Vein endothelial cell (primary cell): ENCODE measurements at places on chromosomes 3 and 15. TPM values are rescaled to one million over a fixed set of nuclear protein-coding genes. Genes with fewer than 3 reads are reported as not detected.

Gene SLC22A13
- total RNA-seq, result under 0.01 and 0.29 TPM in 2 replicates

Gene TMEM266
- total RNA-seq, result under 0.01 TPM in 1 of 2 replicates, not detected in the other

Gene SGO1
- total RNA-seq, result 4.6 and 7.1 TPM in 2 replicates

Gene VEPH1
- 178 and 210 TPM in 2 replicates for total RNA-seq

Gene LRRC15
- total RNA-seq, result under 0.01 TPM in 1 of 2 replicates, not detected in the other

Gene LRRK1
- 11.0 and 13.4 TPM in 2 replicates for total RNA-seq

Gene IL16
- total RNA-seq, result 0.98 and 3.2 TPM in 2 replicates

Gene LDHAL6B
- total RNA-seq, result not detected in 2 replicates

Gene LRRC31
- not detected in 2 replicates for total RNA-seq

Gene GPR156
- 0.10 and 0.33 TPM in 2 replicates for total RNA-seq

Gene CD86
- total RNA-seq, result not detected in 2 replicates

Gene SLC6A1
- total RNA-seq, result not detected in 2 replicates

Gene TGM4
- 0.10 and 0.33 TPM in 2 replicates for total RNA-seq

Gene CHRNB4
- not detected in 2 replicates for total RNA-seq

Gene SETMAR
- total RNA-seq, result 12.6 and 13.4 TPM in 2 replicates

Gene ASB14
- total RNA-seq, result not detected in 2 replicates

Gene GPR27
- total RNA-seq, result not detected in 2 replicates

Gene ITPKA
- total RNA-seq, result 0.65 and 1.6 TPM in 2 replicates
